HuH-7.5 (cell line): ENCODE measurements at places on chromosomes 12 and 14.

GRCh38 chr12:14991069-14991468 is 18.2 kb downstream of the PDE6H start:
- no peak for DNase-seq

- no peak for DNase-seq
These were observed 218.9 kb downstream of the AACS start for GRCh38 chr12:125284087-125284486.

DNA sequence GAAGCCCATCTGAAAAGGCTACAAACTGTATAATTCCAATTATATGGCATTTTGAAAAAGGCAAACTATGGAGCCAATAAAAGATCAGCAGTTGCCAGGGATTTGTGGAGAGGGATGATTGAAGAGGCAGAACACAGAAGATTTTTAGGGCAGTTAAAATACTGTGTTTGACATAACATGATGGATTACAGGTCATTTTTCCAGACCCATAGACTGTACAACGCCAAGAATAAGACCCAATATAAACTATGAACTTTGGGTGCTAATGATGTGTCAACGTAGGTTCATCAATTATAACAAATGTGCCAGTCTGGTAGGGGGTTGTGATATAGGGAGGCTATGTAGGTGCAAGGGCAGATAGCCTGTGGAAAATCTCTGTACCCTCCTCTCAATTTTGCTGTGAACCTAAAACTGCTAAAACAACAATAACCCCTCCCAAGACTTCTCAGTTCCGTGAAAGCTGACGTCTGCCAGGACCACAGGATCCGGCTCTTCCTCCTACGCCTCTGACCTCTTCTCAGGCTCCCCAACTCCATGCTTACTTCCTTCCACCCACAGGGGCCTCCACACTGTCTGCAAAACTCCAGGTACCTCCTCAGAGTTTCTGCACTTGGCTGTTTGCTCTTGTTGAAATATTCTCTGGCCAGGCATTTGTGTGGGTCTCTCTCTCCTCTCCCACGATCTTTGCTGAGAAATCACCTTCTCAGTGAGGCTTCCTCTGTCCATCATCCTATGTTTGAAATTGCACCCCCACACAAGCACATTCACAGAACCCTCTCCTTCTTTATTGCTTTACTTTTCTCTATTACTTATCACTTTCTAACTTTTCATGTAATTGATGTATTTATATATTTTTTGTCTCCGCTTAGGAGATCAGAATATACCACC is 131.4 kb downstream of the BBS10 start:
- DNase-seq: no peak

DNA sequence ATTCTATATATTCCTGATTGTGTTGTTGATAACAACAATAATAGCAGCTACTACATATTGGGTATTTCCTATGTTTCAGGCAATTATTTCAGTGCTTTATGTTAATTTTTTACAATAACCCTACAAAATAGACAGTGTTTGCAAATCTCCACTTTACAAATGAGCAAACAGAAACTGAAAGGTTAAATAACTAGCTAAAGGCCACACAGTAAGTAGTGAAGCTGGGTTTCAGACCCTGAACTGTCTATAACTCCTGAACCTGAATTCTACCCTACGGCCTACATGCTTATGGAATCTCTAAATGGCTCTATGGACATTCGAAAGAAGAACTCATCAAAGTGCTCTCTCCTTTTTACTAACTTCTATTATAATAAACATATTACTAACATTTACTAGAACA is 19.7 kb upstream of the NUDT4 start:
- DNase-seq: no peak

DNA sequence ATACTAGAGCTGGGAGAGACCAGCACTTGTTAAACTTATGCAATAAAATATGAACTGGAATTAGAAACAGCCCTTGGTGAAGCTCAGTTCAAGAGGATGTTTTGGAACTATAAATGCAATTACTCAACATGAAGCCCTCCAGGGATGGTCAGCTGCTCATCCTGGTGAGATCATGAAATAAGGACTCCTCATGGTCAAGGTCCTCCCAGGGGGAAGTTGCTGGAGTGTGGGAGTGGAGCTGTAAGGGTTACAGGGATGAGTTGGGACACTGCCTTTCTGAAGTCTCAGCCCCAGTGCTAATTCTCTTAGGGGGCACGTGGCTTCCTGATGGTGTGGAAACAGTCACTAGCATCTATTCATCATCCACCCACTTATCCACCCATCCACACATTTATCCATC is 301.7 kb upstream of the SFSWAP start:
- DNase-seq: no peak

GRCh38 chr14:68814539-68815297 is 21.9 kb upstream of the ZFP36L1 start:
- no peak for DNase-seq

DNA sequence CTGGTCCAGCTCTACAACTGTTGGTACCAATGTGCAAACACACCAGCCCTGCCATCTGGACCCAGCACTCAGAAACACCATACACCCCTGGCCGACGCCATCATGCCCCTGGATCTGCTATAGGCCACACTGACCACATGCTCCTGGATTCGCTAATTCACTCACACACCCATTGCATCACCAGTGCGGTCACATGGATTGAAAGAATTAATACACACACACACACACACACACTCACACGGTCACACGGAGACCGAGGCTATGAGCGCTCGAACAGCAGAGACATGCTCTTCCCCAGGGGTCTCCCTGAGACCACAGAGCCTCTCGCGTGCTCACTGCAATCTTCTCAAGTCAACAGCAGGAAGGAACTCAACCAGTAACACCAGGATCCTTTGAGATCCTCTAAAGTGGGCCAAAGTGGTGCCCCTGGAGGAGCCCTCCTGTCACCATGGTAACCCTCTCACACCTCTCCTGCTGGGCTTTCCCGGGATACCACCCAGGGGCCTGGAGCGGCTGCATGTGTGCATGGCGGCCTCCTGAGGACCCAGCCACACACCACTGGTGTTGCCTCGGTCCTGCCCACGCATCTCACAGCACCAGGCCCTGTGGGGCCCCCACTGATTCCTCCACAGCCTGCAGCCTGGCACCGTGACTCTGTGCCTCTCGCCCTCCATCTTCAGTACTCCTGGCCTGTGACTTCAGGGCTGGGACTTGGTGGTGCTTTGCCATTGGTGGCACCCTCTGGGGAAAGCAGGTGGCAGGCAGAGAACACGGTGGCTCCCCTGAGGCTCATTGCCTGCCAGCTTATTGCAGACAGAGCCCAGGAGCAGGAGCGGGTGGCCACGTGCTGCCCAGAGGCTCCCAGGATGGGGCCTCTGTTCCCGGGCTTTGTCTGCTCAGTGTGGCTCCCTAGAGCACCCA is 15.1 kb downstream of the LRTM2 start:
- no peak for DNase-seq

DNA sequence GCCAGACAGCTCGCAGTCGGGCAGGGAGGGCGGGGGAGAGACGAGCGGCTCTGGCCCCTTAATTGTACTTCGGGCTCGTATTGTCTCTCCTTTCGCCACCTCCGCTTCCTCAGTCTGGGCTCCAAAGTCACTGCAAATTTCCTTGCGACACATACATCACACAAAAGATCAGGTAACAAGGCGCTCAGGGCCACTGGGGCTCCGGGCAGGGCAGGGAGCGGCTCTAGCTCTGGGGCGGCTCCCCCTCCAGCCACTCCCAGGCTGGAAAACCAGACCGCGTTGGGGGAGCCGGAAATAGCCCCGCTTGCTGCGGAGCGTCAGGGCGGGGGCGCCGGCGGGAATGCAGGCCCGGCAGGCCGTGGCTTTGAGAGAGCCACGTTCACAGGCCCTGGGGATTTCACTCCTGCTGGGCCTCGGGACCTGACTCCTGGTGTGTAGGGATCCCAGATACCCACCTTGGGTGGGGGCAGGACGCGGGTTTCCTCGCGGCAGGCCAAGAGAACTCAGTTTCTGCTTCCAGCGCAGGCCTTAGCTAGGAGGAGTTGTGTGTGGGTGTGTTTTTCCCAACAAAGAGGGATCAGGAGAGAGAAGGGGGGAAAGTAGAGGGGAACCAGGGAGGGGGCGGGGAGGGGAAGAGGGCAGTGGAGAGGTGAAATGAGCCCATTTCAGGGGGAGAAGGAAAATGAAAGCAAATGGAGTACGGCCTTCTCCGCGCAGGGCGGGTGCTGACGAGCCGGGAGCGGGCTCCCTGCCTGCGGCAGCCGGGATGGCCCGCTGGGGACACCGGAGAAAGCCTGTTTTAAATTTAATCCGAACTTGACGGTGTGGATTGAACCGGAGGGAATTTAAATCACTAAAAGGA is 4.4 kb upstream of the HOXC9 start:
- peak; percentile 88 for DNase-seq

DNA sequence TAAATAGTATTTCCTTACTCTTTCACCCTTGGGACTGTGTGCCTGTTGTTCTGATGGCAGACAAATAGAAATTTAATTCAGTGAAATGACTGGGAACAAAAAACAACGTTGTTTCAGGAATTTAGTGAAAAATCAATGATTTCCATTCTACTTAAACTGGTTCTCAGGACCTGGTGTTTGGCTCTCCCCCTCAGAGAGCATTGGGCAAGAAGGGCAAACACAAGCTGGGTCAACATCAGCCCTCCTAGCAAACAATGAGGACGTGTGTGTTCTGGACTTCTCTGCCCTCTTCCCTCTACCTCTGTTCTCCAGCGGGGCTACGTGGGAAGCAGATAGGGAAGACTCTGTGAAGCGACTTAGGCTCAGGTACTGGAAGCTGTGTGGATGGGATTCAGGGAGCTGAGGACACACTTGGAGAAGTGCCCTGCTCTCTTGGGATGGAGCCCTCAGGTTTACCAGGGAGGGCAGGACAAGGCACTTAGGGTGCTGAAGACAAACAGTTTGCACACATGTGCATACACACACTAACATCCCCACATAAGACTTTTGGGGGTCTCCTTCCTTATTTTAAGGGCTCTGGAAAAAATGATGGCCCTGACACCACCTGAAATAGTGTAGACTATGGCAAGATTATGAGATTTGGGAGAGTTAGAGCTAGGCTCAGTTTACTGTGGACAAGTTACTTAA is 7.6 kb upstream of the SERPINA1 start:
- peak; percentile 53 for DNase-seq

DNA sequence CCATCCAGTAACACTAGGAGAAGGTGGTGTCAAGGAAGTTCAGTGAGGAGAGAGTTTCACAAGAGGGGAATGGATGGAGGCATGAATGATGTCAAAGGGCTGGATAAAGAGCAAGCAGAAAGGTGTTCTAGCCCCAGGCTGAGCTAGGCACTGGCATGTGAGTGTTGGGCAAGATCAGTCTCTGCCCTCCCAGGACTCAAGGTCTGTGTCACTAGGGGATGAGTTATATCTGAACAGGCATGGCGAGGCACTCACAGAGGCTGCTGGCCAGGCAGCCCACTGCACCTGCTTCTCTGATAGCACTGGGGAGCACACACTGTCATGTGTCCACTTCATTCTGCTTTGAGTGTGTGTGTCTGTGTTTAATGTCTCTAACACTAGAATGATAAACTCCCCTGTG is 903.8 kb downstream of the BCL11B start:
- DNase-seq: no peak

- no peak for DNase-seq
These were observed 33.4 kb downstream of the ELK3 start for GRCh38 chr12:96227365-96228106.

DNA sequence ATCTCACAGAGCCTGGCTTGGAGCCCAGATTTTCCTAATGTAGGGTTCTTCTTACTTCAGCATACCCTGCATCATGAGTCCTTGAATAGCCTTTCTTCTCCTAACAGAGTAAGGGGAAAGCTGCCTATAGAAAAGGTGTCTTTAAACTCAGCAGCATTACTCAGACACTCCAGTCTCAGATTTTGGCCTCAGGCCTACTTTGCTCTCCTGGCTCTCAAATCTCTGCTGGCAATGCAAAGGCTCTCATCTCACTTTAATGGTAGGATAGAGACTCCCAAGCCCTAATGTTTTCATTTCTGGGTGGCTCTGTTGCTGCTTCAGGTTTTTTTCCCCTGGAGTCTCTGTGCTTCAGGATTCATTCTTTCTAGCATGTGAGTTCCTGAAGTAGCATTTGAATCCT is 9.1 kb upstream of the NKX2-8 start:
- no peak for DNase-seq

GRCh38 chr14:77474479-77475177 is 16.7 kb downstream of the AHSA1 start:
- no peak for DNase-seq

DNA sequence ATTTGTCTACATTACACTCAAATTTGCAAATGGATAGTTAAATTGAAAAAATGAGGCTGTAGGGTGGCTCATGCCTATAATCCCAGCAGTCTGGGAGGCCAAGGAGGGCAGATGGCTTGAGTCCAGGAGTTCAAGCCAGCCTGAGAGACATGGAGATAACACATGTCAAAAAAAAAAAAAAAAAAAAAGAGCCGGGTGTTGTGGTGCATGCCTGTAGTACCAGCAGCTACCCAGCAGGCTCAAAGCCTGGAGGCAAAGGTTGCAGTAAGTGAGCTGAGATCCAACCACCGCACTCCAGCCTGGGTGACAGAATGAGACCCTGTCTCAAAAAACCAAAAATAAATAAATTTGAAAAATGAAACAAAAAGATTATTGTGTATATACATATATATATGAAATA is 119.9 kb upstream of the MGAT4C start:
- DNase-seq: peak; percentile 22

- peak; percentile 17 for DNase-seq
These were observed 87.2 kb upstream of the FGD4 start for GRCh38 chr12:32312049-32312670.

- no peak for DNase-seq
These were observed 1142.1 kb downstream of the FLRT2 start for GRCh38 chr14:86672080-86672479.

GRCh38 chr14:77128414-77128891 is 13.1 kb downstream of the ZDHHC22 start:
- no peak for DNase-seq

- DNase-seq: no peak
These were observed 9.2 kb upstream of the KRT73 start for GRCh38 chr12:52627395-52628110.

DNA sequence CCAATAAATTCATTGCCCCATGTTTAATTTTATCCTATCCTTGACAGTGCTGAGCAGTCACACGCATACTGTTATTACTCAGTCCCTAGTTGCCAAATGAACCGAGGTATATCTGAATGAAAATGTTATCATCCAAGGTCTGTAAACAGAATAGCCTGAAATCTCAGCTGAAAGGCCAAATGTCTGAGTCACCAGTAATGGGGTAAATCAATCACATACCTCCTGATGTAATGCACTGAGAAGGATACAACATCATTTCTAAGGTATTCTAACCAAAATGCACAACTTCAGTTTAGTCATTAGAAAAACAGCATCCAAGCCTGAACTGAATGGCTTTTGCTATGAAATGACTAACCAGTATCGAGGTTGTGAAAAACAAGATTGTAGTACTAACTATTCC is 228.6 kb downstream of the DPF3 start:
- DNase-seq: no peak

- DNase-seq: no peak
These were observed 130.5 kb upstream of the CRY1 start for GRCh38 chr12:107223821-107224220.

GRCh38 chr14:68521961-68522509 is 270.8 kb downstream of the ZFP36L1 start:
- DNase-seq: no peak

- no peak for DNase-seq
These were observed 360.5 kb downstream of the APAF1 start for GRCh38 chr12:99005601-99006000.

- no peak for DNase-seq
These were observed 319.6 kb downstream of the BTG1 start for GRCh38 chr12:91825999-91826398.

GRCh38 chr12:40013292-40013691 is 92.6 kb downstream of the SLC2A13 start:
- DNase-seq: no peak

- DNase-seq: no peak
These were observed 31.9 kb upstream of the NCOR2 start for GRCh38 chr12:124599074-124599999.
